PC-9 (cell line): ENCODE measurements at places on chromosomes 16 and 17.

DNA sequence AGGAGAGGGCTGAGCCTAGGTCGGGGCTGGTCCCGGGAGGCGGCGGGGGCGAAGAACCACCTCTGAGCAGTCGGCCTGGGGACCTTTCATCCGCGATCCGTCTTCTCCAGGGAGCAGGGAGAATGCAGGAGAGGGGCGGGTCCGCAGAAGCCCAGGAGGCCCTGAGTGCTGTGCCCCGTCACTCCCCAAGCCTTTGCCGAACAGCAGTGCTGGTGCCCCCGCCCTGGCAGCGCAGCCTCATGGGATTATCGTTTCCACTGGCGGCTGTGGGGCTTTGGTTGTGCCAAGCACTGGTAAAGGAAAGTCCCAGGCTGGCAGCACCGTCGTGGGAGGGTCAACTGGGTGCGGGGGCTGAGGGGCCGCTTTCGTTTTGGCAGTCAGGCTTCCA lies 631 bp downstream of the TBL3 start:
- no peak for DNase-seq

DNA sequence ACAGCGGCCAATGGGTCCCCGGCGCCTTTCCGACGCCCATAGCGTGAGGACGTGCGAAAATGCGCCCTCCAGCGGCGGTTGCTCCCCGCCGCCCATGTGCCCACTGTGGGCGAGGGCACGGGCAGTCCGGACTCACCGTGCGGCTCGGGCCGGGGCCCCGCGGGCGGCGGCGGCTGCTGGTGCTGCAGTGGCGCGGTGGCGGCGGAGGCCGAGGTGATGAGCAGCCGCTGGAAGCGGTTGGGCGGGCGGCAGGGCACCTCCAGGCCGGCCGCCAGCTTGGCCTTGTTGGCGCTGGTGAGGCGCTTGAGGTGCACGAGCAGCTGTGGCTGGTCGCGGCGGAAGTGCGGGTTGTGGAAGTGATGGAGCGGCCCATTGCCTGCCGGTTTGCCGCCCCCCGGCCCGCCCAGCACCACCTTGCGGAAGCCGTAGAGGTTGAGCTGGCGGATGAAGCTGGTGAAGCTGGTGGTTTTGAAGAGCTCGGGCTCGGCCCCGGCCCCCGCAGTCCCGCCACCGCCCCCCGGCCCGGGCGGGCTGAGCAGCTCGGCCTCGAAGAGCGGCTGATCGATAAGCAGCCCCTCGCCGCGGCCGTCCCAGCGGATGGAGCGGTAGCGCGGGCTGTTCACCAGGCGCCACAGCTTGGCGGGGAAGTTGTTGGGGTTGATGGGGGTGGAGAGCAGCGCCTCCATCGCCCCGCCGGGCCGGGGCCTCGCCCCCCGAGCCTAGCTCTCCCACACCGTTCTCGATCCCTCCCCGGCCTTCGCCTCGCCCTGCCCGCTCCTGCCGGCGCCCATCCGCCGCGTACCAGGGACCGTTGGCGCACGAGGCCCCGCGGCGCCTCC lies at the start of gene HSF5:
TSS of gene HSF5 (minus strand) at position 820 of the 839 bp plus-strand sequence. CDS start at position 686, 134 bp downstream.
- DNase-seq, result no peak

- no peak for DNase-seq
Observed at GRCh38 chr17:19986941-19987861, 9.6 kb upstream of the AKAP10 start.

- DNase-seq, result no peak
Observed at GRCh38 chr16:19378511-19378910, 39.2 kb upstream of the TMC5 start.

DNA sequence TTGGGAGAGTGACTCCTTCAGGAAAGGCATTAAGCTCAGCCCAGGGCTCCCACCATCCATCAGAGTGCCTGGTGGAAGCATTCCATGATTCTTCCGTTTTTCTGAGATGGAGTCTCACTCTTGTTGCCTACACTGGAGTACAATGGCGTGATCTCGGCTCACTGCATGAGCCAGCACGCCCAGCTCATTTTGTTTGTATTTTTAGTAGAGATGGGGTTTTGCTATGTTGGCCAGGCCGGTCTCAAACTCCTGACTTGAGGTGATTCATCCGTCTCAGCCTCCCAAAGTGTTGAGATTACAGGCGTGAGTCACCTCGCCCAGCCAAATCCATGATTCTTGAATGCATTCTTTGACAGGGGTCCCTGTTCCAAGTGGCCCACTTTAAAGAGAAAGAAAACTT lies 23.1 kb downstream of the MIS12 start:
- DNase-seq, result no peak

- DNase-seq, result no peak
Observed at GRCh38 chr17:67258821-67259468, 13.9 kb upstream of the HELZ start.

GRCh38 chr17:45792437-45792836 lies 8.3 kb downstream of the CRHR1 start:
- no peak for DNase-seq

DNA sequence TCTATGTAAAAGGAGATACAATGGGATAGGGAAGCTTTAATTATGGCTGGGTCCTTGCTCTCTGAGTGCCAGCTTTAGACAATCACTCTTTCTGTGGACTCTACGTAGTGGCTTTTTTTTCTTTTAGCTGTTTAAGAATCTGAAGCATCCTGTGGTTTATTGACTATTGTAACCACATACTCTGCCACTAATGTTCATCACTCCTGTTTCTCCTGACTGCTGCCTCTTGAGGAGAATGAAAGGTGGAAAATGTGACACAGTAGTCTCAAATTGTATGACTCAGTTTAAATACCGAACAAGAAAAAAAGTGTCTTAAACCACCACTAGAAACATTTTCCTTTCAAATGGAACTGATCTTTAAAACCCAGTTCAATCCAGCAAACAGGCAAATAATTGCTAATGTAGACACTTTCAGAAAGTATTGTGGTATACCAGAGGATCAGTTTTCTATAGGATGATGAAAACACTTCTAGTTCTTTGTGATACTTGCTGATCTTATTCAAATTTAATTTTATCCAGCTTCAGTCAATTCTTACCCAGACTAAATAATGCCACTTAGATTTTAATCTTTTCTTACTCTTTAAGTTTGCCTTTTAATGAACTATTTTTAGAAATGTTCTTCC lies 302.7 kb upstream of the PMFBP1 start:
- DNase-seq, result no peak

- no peak for DNase-seq
Observed at GRCh38 chr16:76466871-76467270, 189.7 kb downstream of the CNTNAP4 start.

DNA sequence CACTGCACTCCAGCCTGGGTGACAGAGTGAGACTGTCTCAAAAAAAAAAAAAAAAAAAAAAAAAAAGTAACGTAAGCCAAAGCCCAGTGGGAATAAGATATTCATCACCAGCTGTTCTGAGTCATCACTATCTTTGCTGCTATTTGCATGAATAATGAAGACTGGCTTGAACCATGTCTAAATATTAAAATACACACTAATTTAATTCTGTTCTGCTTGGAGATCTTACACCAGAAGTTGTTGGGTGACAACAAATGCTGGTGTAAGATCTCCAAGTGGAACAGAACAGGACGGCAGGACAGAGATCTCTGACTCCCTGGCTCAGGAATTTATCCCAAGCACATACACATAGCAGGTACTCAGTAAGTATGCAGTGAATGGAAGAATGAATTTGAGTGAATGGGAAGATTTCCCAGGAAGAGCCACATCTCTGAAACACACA lies 19.6 kb downstream of the DNAH17 start:
- no peak for DNase-seq

DNA sequence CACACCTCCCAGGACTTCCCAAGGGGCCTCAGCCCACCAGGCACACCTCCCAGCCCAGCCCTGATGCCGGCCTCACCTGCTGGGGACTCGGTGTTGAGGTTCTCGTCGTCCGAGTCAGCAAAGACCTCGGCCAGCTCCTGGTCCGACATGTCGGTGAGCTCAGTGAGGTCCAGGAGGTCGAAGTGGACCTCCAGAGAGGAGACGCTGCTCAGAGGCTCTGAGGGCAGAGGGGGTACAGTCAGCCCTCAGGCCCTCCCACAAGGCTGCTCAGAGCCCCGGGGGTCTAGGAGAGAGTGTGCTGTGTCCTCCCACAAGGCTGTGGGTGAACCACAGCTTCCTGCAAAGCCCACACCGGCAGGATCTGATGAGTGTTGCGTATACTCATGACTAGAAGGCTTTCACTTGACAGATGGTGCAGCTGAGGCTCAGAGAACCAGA lies 10.5 kb downstream of the DBNDD1 start:
- DNase-seq, result no peak

DNA sequence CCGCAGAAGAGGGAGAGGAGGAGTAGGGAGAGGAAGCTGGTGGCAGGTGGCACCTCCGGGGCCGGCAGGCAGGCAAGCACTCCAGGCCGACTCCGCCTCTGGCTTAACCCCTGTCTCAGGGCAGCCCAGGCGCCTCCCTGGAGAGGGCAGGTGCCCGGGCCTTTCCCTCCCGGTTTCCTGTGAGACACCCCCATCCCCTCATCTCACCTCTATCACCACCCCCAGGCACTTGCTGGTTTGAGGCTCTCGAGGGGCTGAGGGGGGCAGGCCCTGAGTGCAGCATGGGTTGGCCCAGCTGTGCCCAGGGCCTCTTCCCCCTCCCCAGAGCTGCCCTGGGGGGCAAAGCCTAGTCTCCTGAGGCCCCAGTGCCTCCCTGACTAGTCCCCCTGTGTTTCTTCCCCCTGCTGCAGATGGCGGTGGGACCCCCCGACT lies 6.0 kb downstream of the DOC2A start:
- DNase-seq, result no peak

- DNase-seq, result no peak
Observed at GRCh38 chr17:78667741-78668640, 90.8 kb upstream of the DNAH17 start.

DNA sequence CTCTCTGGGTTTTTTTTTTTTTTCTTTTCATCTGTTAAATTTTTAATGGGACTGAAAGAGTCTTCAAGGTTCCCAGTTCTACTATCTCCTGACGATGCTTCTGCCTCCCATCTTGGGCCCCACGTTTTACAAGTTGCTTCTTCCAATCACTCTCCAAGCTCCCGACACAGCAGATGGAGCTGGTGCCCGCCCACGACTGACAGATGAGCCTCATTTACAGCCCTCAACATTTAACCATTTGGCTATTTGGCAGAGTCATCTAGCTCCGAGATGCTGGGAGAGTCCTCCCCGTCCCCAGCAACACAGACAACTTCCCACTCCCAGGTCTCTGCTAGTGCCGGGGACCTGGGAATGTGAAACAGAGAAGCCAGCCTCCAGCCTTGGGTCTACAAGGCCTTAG lies 276.9 kb downstream of the SHISA9 start:
- DNase-seq, result no peak

GRCh38 chr17:82236142-82236971 lies 7.5 kb downstream of the SLC16A3 start:
- no peak for DNase-seq

GRCh38 chr16:29821643-29822115 lies 1.4 kb downstream of the MVP start:
- peak; percentile 70 for DNase-seq

- DNase-seq, result no peak
Observed at GRCh38 chr17:4510618-4510941, 11.9 kb downstream of the SPNS2 start.

- DNase-seq, result no peak
Observed at GRCh38 chr17:77480199-77480508, 339.4 kb downstream of the SEC14L1 start.
